ENCODE measurements at places on chromosomes 5 and 9.

- DNase-seq, result no peak
Measured at GRCh38 chr9:127448112-127448805, 2.9 kb downstream of the RPL12 start.

GRCh38 chr9:13383855-13384254 is 104.4 kb upstream of the MPDZ start:
- no peak for DNase-seq

GRCh38 chr9:3646226-3646625 is 120.4 kb upstream of the RFX3 start:
- DNase-seq, result no peak

DNA sequence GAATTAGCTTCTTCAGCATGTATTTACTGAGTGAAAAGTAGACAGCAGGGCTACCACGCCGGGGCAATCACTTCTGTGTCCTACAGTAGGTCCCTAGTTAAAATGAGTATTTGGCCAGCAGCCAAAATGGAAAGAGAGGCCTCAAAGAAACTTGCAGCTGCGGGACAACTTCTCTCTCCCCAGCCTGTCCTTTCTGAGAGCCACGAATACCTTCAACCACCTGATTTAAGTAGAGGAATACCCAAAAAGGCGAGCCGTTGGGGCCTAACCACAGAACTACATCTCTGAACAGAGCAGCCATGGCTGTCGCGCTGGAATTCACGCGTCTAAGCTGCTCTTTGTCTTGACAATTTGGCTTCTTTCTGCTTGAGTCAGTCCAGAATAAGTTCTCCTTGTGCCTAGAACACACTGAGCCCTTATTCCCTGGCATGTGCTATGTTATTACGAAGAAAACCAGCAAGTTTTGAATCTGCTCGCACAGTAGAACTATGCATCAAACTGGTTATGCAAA is 43.8 kb upstream of the GOLPH3 start:
- no peak for DNase-seq

DNA sequence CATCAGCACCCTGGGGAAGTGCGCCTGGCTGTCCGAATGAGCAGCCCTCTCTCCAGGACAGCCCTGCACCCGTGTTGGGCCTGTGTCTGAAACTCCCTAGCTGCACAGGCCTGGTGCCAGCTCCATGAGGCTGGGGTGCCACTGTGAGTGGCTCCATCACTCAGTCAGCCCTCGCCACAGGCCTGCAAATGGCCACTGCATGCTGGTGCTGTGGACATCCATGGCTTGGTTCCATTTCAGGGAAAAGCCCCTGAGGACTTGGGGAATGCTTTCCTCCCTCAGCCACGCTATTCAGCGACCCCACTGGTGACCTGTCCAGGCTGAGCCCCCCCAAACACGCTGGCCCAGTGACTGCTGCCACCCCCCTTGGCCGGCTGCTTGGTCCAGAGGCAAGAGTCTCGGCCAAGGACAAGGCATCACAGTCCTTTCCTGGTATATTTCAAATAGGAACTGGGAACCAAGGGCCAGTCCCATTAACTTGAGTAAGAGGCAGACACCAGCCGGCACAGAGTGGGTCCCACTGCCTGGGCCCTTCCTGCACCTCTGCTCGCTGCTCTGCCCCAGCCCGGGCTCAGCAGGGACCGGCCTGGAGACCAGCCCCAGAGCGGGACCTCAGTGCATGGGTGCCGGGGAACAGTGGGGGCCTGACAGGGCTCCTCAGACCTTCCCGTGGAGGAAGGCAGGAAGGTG is 181.3 kb downstream of the AUH start:
- DNase-seq, result no peak

- no peak for DNase-seq
Measured at GRCh38 chr5:92435781-92436180, 1052.7 kb upstream of the ARRDC3 start.

- no peak for DNase-seq
Measured at GRCh38 chr5:1251678-1252580, 26.7 kb downstream of the SLC6A18 start.

- DNase-seq, result no peak
Measured at GRCh38 chr5:1850324-1851154, 32.2 kb downstream of the IRX4 start.

DNA sequence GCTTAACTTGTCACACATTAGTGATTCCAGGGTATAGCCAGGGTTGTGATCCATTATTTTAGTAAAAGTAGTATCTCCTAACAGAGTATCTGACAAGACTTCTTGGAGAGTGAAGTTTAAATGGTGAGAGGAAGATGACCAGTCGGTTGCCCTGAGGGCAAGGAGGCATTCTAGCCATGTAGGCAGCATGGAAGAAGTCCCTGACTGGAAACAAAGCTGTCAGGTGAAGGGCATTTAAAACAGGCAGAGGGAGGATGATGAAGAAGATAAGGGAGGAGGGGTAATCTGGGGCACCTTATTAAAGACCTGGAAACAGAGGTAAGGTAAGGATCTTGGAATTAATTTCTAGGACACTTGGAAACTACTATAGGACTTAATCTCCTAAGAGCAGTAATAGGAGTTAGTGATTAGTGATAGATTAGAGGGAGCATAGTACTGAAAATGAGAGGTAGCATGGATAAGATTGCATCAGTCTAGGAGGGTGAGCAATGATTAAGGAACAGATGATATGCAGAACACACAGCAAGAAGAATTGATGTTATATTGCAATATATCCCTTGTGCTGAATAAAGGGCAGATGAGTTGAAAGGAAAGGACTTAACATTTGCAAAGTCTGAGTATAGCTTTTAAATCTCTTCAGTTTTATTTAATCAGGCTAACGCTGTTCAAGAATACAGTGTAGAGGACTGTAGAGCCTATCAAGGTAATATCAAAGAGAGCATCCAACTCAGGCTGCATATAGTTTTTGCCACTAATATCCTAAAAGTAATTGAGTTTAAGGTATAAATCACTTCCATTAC is 9.6 kb downstream of the KIF2A start:
- DNase-seq, result no peak

DNA sequence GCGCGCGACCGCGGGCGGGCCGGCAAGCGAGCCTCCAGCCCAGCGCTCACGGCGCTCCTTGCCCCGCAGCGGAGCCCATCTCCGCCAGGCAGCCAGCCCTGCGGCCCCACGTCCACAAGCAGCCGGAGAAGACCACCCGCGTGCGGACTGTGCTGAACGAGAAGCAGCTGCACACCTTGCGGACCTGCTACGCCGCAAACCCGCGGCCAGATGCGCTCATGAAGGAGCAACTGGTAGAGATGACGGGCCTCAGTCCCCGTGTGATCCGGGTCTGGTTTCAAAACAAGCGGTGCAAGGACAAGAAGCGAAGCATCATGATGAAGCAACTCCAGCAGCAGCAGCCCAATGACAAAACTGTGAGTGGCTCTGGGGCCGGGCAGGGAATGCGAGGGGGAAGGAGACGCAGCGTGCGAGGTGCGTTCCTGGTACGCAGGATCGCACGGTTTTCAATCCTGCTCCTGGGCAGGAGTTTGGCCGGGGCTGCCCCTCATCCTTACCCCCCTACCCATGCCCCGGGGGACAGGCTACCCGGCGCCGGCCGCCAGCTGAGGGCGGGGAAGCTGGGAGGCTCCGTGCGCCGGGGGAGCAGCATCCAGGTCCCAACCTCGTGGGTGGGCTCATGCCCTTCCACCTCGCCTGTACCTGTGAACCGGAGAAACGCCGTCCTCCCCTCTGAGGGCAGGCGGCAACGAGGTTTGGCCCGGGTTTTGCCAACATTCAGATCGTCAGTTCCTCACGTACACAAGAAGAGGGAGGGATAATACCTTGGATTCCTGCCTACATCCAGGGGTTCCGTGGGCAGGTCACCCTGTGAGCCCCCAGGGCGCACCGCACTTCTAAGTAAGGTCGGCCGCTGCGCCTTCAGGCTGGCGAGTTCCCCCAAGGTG is 6.6 kb downstream of the ISL1 start:
- DNase-seq, result no peak

GRCh38 chr9:90839183-90839728 is 37.6 kb downstream of the SYK start:
- DNase-seq, result no peak

- DNase-seq, result no peak
Measured at GRCh38 chr5:134083517-134083916, 31.0 kb upstream of the TCF7 start.

GRCh38 chr5:96968074-96968473 is 32.2 kb downstream of the LNPEP start:
- DNase-seq, result peak; percentile 42

- no peak for DNase-seq
Measured at GRCh38 chr9:36939655-36940499, 94.2 kb downstream of the PAX5 start.

GRCh38 chr9:111236332-111236731 is 93.7 kb downstream of the OR2K2 start:
- DNase-seq, result no peak

DNA sequence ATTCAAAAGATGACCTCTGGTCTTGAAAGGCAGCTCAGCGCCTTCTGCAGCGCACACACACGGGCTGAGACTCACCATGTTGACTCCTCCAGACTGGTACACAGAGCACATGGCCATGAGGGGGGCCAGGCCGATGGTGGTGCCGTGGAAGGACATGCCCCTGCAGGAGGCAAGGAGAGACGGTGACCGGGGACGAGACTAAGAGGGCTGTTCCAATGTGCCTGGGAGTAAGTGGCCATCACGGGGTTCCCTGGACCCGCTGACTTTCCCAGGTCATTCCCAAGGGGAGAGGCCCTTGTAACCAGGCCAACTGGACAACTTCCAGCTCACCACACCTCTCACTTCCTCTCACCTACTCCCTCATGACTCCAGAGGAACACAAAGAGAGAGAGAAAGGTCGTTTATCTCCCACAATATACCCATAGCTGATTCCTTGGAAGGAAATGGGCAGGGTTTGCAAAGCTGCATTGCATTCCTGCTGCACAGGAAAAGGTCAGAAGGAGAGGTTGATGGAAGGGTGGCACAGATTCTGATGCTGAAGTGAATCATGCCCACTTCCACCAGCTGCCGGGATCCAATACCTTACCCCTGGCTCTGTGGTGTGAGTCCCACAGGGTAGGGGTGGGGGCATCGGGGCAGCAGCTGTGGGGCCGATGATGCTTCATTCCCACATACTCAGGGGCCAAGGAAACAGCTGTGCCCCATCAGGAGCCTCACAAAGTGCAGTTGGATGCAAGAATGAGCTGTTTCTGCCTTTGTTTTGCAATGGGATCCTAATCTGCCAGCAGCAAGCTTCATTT is 47.2 kb downstream of the NIPAL4 start:
- DNase-seq, result no peak

GRCh38 chr9:129823542-129823934 is 398 bp downstream of the TOR1A start:
- DNase-seq, result no peak

- DNase-seq, result no peak
Measured at GRCh38 chr5:179852993-179853547, 5.5 kb downstream of the MRNIP start.

- no peak for DNase-seq
Measured at GRCh38 chr9:73137914-73138313, 13.8 kb upstream of the ANXA1 start.

DNA sequence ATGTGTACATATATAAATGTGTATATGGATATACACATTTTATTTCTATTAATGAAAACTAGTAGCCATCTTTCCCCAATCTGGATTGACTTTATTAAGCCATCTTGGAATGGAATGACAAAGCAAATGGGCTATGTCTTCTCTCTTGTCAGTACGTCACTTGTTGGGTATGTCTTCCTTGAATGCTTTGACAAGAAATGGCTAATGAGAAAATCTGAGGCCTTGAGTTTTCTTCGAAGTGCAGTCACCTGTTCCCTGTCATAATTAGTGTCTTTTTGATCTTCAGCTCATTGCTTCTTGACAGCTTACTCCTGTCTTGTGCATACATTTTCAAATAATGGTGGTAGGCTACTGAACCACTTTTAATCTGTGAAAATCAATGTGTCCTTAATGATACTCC is 243.2 kb upstream of the RGMB start:
- no peak for DNase-seq

DNA sequence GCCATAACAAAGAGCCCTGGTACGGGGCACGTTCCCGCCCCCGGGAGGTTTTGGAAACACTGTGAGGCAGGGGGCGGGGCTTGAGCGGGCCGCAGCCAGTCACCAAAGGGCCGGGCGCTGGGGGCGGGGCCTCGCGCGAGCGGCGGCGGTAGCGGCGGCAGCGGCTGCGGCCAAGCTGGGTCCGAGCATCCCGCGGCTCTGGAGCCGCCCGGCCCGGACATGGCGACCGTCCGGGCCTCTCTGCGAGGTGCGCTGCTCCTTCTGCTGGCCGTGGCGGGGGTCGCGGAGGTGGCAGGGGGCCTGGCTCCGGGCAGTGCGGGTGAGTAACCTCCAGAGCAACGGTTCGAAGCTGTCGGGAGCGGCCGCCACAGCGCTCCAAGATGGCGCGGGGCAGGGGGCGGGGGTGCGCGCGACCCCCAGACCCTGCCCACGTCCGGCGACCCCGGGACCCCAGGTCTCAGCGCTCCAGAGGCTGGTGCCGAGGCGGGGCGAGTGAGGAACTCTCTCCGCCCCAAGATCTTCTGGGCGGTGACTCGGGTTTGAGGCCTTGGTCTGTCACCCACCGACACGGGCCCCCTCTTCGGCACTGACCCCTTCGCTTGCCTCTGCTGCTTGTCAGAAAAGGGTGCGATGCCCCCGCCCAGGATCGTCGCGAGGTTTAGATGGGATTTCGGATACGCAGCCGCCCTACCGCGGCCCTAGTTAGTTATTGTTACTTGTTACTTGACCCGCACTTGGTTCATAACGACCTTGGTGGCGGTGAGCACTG is at the start of gene RECK:
RECK (plus strand) TSS at position 134 of the 769 bp plus-strand sequence; CDS start at position 220, 86 bp downstream.
- peak; percentile 67 for DNase-seq

Data from HTR-8/SVneo (cell line).